ENCODE measurements at places on chromosomes 12 and 14.

DNA sequence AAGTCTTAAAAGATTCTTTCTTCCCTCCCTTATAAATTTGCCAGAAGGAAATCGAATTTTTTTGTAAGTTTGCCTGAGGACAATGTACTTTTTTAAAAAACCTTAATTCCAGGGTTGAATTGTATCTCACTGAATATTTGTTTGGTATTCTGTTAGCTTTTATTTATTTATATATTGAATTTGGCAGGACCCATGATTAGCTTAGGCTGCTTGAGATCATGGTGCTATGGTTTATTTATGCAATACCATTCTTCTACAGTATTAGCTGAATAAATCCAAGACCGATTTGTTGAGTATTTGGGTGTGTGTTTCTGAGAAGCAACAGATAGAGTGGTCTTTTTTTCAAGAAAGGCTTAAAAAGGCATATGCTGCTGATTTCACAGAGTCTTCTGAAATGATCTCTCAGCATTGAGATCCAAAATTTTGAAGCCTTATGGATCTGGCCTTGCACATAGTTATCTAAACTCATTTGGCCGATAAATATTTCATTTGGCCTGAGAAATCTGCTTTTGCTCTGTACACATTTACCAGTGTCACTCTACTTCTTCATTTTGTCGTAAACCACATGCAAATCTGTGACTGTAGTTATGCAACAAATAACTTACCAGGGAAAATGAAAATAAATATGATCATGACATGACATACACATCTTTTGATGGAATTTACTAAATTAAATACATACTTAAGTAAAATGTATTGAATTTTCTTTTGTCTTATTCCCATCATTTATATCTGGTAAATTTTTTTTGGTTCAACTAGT is 265.8 kb upstream of the FLRT2 start:
- no peak for DNase-seq

DNA sequence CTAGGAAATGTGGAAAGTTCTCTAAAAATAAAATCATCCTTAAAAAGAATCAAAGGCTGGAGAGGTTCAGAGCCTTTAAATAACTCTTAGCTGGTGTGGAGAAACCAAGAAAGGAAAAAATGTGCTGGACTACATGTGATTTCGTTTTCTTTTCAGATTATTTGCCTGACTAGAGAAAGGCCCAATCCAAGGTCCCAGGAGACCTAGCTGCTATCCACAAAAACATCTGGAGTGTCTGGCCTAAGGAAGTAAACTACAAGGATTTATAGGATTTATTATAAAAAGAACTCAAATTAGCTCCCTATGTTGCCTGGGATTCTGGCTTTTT is 774 bp upstream of the TMEM30B start:
- DNase-seq: no peak

GRCh38 chr12:59023861-59024424 is 103.6 kb upstream of the LRIG3 start:
- DNase-seq: no peak

- no peak for DNase-seq
Measured at GRCh38 chr12:105420046-105420445, 89.6 kb downstream of the C12orf75 start.

GRCh38 chr14:88793259-88793625 is 489 bp upstream of the EML5 start:
- no peak for DNase-seq
